ENCODE measurements at places on chromosomes 7 and 10. TPM values are rescaled to one million over a fixed set of nuclear protein-coding genes. Genes with fewer than 3 reads are reported as not detected.

- no peak for DNase-seq
Observed at GRCh38 chr7:74306004-74306729, 17.0 kb downstream of the CLIP2 start.

GRCh38 chr10:92240289-92241157, 50.4 kb downstream of the CPEB3 start:
- peak; percentile 65 for DNase-seq

DNA sequence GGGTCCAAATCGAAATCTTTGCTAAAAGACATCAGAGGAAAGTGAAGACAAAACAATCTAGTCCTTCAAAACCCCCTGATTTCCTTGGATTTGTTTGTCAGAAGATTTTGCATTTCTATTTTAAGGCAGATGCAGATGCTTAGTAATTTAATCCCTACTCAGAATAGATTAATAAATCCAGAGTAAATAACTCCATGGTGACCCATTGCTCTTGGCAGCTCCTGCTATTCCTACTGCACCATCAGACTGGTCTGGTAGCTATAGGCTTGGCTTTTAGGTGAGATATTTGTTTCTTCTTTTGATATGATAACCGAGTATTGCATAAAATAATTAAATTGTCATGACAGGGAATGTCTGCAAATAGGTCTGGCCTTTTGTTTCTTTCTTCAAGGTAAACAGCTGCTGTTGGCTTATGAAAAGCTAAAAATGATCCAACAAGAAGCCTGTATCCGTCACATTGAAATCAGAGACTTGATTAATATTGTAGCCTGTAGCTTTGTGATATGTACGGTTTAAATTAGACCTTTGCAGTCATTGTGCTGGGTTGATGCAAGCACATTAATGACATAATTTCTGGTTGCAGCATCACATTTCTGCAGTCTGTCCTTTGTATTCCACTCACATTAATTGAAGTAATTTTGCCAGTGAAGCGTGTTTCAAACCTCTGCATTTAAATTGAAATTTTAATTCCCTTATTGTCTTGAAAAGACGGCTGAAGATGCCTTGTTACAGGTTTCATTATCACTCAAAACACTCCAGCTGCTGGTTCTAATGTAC, 40.7 kb downstream of the EXOC4 start:
- DNase-seq = no peak

GRCh38 chr10:80611481-80612185, 73.9 kb downstream of the SH2D4B start:
- DNase-seq = no peak

- no peak for DNase-seq
Observed at GRCh38 chr7:116540743-116541142, 15.9 kb downstream of the CAV1 start.

GRCh38 chr7:104986628-104987259, 27.3 kb upstream of the KMT2E start:
- no peak for DNase-seq

GRCh38 chr10:111525696-111526095, 448.9 kb downstream of the ADRA2A start:
- DNase-seq = no peak

DNA sequence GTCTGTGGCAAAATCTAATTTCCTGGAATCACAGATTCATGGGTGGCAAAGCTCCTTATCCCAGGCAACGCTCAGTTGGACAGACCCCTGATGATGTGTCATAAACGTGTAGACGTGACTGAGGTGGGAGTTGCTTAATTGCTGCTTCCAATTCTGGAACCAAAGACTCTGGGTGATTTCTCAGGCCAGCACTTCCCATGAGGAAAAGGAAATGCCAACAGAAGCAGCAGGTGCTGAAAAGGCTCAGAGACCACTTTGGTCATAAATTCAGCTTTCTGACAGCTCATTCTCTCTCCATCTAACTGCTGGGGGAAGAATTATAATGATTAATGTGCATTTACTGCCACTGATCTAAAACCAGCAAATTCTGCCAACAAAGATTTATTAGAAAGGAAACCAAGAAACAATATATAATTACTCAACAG, 88.7 kb downstream of the OSBPL3 start:
- DNase-seq = no peak

DNA sequence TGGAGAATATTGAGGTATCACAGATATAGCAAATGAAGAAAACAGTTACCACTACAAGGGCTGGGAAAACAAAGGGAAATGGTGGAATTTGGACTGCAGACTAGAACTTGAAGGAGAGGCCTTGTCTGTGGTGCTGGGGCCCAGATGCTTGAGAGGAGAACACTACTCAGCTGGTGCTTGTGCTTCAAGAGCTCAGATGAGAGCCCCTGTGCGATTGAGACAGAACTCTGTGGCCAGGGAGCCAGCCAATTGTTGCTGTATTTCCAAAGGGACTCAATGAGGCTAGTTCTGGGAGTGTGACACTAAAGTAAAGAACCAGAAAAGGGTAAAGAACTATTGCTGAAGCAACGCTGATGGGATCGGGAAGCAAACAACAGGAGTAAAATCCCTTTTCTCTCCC, 406.5 kb upstream of the SEMA3D start:
- DNase-seq = no peak

DNA sequence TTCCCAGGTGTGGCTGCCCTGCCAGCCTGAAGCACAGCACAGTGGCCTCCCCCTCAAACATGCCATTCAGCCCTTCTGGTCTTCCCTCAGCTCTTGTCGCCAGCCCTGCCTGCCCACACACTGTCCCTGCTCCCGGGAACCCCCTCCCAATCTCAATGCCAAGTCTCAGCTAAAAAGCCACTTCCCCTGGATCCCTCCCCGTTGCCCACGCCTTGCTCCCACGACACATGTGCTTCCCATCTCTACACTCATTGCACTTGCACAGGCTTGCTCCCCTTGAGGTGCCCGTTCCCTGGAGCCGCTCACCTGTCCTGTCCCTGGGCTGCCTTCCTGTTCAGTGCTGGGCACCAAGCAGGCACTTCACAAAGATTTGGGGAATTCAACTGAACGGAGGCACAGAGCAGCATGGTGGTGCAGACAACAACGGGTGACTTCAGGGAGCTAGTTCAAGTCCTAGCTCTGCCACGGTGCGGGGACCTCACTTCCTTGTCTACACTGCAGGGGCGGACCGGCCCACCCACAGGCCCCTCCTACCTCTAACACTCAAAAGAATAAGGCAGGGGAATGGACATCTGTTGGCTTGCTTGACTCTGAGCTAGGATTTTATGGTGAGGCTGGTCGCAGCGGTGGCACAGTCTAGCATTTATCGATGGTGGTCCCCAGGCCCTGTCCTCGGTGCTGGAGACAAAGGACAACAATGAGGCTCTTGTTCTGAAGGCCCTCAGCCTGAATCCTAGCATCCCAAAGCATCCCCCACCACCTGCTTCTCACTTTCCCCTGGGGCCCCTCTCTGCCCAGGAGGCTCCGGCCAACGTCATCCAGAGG, 18.4 kb downstream of the RGS10 start:
- no peak for DNase-seq

- no peak for DNase-seq
Observed at GRCh38 chr7:122268101-122268500, 36.4 kb downstream of the FEZF1 start.

DNA sequence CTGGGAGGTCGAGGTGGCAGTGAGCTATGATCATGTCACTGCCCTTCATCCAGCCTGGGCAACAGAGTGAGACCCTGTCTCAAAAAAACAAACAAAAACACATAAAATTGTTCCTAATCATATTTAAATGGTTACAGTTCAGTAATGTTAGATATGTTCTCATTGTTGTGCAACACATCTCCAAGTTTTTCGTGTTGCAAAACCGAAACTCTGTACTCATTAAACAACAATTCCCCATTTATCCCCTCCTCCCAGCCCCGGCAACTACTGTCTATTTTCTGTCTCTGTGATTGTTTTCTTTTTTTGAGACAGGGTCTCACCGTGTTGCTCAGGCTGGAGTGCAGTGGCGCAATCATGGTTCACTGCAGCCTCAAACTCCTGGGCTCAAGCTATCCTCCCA, 16.1 kb upstream of the PRXL2A start:
- no peak for DNase-seq

DNA sequence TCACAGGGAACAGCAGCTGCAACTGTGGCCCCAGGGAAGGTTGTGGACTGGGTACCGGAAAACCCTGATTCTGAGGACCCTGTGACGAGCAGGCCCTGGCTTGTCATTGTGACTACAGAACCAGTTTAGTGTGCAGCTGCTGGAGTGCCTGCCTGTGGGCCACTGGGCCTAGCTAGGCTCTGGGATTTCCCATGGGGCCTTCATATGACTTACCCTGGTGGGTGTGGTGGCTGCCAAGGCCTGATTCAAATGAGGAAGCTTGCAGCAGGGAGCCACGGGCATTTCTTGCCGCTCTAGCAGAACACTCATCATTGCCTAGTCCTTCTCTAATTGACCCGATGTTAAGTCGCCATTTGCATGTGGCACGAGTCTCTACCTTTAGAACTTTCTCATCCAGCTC, 14.7 kb upstream of the CAMK2G start:
- no peak for DNase-seq

- DNase-seq = no peak
Observed at GRCh38 chr10:52313256-52313932, 687 bp upstream of the DKK1 start.

GRCh38 chr7:32266932-32267475, 196.8 kb upstream of the PDE1C start:
- no peak for DNase-seq

GRCh38 chr7:95412075-95412474, 15.9 kb upstream of the PON3 start:
- DNase-seq = no peak

Gene PKD2L1
- polyA plus RNA-seq = 0.10 TPM

Gene FAM25C
- not detected for polyA plus RNA-seq

Gene MRLN
- polyA plus RNA-seq = 0.19 TPM

Gene FAS
- polyA plus RNA-seq = 10.6 TPM

Gene MMRN2
- 26.5 TPM for polyA plus RNA-seq

Gene ASIC3
- 2.5 TPM for polyA plus RNA-seq

Gene CPA4
- polyA plus RNA-seq = 0.27 TPM

Gene ZNF365
- 0.50 TPM for polyA plus RNA-seq
